Peyer's patch (tissue), 4 donors: ENCODE measurements at places on chromosomes 6 and 20. TPM values are rescaled to one million over a fixed set of nuclear protein-coding genes. Genes with fewer than 3 reads are reported as not detected.

The MDFI gene
- total RNA-seq = 2.6 TPM

DNA sequence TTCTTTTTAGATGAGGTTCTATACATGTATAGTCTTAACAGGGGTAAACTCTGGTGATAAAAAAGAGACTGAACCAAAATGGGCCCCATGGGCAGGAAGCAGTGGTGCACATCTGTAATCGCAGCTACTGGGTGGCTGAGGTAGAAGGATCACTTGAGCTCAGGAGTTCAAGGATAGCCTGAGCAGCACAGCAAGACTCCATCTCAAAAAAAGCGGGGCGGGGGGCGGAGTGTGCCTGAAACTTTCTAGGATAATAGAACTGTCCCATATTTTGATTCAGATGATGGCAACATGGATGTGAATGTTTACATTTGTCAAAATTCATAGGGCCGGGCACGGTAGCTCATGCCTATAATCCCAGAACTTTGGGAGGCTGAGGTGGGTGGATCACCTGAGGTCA is 48.8 kb upstream of the TAF8 start:
- DNase-seq = no peak

GRCh38 chr6:34172961-34173775 is 27.3 kb upstream of the GRM4 start:
- DNase-seq = no peak

The COX7A2 gene
- total RNA-seq = 165 TPM

DNA sequence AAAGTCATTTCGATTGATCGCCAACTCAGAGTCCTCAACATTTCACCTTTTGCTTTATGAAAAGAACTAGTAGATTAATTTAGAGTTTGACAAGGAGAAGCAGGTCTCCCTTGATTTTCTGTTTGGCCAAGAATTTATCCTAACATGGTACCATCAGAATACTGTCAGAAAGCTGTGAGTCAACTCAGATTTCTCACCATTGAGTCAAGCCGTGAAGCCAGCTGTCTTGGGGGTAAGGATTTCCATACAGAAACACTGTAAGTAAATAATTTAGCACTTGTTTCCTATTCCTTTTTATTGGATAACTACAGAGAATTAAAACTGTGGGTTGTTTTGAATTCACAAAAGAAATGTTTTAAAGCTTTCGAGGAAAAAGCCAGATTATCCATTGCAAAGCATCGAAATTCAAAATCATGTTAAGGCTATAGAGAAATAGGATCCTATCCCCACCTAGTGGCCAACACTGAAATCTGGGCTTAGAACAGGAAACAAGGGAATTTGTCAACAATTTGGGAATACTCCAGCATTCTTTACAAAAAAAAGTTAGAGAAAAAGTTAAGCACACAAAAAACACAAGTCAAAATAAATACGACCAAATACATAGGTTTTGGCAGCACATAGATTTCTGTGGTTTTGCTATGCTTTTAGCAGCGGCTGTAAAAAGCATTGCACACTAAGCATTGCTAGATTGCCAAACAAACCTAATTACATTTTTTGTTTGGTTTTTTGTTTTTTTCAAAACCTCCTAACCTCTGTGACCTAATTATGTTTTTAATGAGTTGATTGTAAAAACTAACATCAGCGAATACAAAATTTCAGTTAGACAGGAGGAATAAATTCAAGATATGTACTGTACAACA is 44.2 kb downstream of the COL11A2 start:
- peak; percentile 29 for DNase-seq

GRCh38 chr6:124792386-124792785 is 169.9 kb upstream of the RNF217 start:
- DNase-seq = no peak

The BAK1 gene
- 68.1 TPM for total RNA-seq

DNA sequence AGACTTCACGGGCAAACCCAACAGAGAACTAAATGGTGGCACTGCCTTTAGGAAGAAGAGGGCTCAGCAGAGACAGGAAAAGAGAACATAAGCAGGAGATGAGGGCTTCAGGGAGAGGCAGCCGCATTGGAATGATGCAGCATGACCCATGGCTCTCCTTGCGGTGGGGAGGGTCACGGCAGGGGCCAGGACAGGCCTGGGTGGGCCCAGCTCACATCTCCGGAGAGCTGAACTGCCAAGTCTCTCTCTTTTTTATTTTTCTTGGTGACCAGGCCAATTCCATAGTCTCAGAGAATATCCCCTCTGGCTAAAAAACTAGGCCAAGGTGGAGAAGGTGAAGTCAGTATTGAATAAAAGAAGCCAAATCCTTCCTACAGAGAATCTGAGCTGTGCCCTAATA is 77.5 kb upstream of the TRAF3IP2 start:
- no peak for DNase-seq

The MYL9 gene
- total RNA-seq = 75.2 TPM

The FNDC11 gene
- total RNA-seq = not detected

DNA sequence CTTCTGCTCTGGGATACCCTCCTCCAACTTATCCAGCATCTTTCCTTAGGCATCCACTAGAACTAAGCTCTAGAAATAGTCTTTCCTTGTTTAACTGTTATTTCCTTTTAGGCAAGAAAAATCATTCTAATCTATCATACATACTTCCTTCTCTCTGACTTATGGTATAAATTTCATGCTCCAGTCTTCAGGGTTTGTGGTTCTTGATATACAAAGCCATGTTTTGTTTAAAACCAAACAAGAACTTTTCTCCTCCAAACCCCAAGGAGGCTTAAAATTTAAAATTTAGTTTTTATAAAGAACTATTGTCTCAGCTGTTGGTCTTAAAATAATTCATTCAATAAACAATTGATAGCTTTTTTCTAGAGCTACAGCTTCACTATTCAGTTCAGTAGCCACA is 77.2 kb downstream of the CD164 start:
- no peak for DNase-seq

DNA sequence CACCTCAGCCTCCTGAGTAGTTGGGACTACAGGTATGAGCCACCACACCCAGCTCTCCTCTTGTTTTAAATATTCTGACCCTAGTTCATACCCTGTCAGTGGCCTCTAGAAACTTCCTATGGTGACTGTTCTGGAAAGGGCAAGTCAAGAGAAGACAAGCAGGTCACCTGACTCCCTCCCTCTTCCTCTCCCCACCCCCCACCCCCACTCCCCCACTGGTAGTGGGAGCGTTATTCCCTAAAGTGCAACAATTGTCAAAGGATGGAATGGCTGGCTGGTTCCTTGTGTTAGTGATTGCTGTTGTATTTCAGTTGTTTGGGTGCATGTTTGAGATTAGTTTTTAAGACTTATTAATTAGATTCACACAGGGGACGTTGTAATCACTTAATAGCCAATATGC is 136.1 kb downstream of the CARMIL1 start:
- no peak for DNase-seq

The CFAP61 gene
- total RNA-seq = not detected
